ENCODE measurements at places on chromosomes 5 and 9.

GRCh38 chr9:138046641-138047301, 169.2 kb downstream of the CACNA1B start:
- no peak for DNase-seq

GRCh38 chr5:176178789-176179188, 59.4 kb upstream of the SIMC1 start:
- DNase-seq, result no peak

DNA sequence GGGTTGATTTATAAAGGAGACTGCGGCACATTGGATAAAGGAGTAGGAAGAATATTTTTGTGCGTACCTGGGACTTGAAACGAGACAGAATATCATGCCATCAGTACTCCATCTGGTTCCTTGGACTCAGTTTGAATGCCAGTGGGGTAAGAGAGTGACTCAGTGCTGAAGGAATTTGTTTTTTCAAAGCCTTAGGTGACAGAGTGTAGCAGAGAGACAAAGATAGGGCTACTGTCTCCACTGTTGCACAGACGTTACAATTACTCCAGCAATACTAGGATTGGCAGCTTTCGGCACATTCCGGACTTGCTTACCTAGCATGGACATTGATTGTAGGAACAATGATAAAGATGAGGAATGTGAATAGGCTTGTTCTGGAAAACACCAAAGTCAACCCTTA, 250.7 kb downstream of the KCTD16 start:
- no peak for DNase-seq

- DNase-seq, result no peak
Measured at GRCh38 chr5:168826246-168826725, 247.1 kb upstream of the PANK3 start.

DNA sequence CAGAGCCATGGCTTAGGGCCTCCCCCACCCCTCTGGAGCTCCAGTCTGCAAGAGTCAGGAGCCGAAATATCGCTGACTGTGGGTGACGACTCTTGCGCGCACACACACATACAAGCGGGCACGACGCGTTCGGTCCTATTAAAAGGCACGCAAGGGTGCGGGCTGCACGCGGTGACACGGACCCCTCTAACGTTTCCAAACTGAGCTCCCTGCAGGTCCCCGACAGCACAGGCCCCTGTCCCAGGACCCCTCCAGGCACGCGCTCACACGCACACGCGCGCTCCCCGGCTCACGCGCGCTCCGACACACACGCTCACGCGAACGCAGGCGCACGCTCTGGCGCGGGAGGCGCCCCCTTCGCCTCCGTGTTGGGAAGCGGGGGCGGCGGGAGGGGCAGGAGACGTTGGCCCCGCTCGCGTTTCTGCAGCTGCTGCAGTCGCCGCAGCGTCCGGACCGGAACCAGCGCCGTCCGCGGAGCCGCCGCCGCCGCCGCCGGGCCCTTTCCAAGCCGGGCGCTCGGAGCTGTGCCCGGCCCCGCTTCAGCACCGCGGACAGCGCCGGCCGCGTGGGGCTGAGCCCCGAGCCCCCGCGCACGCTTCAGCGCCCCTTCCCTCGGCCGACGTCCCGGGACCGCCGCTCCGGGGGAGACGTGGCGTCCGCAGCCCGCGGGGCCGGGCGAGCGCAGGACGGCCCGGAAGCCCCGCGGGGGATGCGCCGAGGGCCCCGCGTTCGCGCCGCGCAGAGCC, at the start of gene GRIN1:
GRIN1 (plus strand) TSS at position 433 of the 746 bp plus-strand sequence. CDS start 333 bp downstream, outside the sequence.
- DNase-seq, result peak; percentile 79

GRCh38 chr9:26604076-26604662, 288.4 kb downstream of the CAAP1 start:
- no peak for DNase-seq

DNA sequence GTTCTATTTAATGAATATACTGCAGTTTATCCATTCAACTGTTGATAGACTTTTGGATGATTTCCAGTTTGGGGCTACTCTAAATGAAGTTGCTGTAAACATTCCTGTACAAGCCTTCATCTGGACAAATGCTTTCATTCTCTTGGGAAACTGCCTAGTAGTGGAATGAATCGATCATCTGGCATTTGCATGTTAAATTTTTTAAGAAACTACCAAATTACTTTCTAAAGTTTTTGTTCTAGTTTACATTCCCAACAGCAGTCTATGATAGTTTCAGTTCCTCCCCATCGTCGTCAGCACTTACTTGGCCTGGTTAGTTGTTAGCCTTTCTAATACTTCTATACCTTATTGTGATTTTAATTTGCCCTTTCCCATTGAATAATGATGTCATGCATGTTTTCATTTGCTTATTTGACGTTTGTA, 306.3 kb downstream of the FER start:
- DNase-seq, result no peak

DNA sequence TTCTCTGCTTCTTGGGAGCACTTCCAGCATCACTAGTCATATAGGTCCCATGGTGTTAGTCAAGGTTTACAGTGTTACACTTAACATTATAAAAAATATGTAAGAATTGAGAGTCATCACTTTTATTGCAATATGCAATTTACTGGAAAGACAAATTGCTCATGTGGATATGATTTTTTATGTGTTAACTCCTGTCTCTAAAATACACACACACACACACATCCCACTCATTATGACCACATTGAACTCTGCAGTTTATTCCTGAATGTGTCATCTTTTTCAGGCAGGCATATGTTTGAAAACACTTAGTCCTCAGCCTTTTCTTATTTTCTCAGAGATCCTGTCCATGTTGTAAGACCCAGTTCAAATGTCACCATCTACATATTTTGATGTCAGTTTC, 148.5 kb upstream of the MRPS30 start:
- DNase-seq, result no peak

DNA sequence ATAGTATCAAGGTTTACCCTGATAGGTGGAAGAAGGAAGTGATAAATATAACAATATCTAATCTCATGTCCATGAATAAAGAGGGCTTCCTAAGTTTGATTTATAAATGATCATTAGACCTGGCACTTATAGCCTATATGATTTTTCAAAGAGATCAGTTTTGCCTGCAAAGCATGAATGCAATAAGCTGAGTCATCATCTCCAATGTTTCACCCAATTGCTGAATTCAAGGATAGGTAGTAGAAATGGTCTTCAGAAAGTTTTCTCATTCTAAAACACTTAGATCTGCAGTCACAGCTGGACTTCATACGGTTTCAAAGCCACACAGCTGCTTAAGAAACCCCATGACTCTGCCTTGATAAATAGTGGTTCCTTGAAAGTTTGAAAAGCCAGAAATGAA, 1722.8 kb downstream of the MAT2B start:
- DNase-seq, result no peak

- no peak for DNase-seq
Measured at GRCh38 chr9:19371942-19372341, 8.1 kb downstream of the RPS6 start.

- no peak for DNase-seq
Measured at GRCh38 chr9:4674783-4675182, 4.6 kb upstream of the CDC37L1 start.

DNA sequence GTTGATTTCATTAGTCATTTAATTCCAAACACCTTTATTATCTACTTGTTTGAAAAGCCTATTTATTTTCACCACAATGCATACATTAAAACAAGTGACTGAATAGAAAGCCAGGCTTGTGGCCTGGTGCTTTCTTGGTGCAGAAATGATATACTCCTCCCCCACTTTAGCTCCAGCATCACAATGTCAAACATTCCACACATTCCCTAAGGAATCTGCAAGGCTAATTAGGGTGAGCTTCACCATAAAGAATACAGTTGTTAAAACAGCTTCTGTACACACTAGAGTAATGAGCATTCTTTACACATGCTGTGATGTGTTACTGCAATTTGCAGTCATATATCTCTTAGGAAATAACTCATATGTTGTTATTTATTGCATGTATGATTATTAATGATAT, 705.7 kb downstream of the CETN3 start:
- no peak for DNase-seq

GRCh38 chr9:7439355-7439995, 360.1 kb downstream of the DMAC1 start:
- DNase-seq, result no peak

GRCh38 chr9:75995066-75995465, 104.6 kb downstream of the PCSK5 start:
- no peak for DNase-seq

DNA sequence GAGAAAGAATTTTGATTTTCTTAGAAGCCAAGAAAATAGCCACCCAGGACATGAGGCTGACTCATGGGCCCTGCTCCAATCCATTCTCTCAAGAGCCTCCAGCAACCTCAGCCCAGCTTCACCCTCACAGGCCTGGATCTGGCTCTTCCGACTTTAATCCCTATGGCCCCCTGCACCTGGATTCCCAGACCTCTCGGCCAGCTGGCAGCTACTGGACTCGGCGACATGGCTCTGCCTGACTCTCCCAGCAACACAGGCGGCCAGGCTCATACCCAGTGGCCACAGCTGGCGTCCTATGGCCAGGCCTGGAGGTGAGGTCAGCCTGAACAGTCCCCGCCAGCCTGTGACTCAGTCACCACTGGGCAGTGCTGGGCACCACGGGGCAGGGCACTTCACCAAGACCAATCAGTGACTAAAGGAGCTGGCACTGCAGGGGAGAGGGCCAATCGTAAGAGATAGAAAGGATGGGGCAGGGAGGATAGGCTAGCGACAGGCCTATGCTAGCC, 6.2 kb upstream of the PDLIM4 start:
- peak; percentile 63 for DNase-seq

- no peak for DNase-seq
Measured at GRCh38 chr9:129285382-129285781, 107.3 kb upstream of the IER5L start.

GRCh38 chr9:107484117-107484723, 5.3 kb downstream of the KLF4 start:
- no peak for DNase-seq

- no peak for DNase-seq
Measured at GRCh38 chr9:112863746-112864145, 26.9 kb downstream of the SLC46A2 start.

DNA sequence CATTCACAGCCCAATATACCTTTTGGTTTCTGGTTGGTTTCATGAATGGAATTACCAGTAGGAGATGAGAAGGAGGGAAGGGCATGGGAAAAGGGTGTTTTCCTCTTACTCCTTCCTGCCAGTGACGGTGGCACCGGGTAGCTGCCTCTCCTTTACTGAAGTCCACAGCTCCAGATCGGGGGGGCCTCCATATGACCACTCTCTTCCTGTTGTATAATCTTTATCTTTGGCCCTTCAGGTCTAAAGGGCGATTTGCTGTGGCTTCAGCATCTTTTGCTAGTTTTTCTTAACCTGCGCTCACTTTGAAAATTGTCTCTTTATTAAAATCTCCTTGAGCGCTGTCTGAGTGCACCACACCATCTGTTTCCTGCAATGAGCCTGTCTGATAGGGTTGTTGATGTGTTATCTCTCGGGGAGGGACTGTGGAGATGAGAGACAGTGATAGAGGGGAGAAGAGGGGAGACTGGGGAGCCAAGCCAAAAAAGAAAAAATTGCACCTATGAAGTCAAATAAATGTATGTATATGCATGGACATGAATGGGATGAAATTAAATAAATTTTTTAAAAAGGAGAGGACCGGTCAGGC, 449.3 kb upstream of the KLF4 start:
- no peak for DNase-seq

GRCh38 chr5:138463419-138464007, 1.8 kb upstream of the EGR1 start:
- DNase-seq, result no peak

GRCh38 chr5:180784497-180785097, 18.0 kb downstream of the MGAT1 start:
- DNase-seq, result peak; percentile 72

GRCh38 chr5:96197347-96197746, 235.7 kb upstream of the ELL2 start:
- DNase-seq, result no peak

GRCh38 chr5:108061941-108062340, 320.0 kb downstream of the FBXL17 start:
- no peak for DNase-seq

- DNase-seq, result no peak
Measured at GRCh38 chr5:164244-164643, 27.1 kb upstream of the LRRC14B start.

- peak; percentile 92 for DNase-seq
Measured at GRCh38 chr9:129413537-129414376, 207.1 kb downstream of the C9orf50 start.

DNA sequence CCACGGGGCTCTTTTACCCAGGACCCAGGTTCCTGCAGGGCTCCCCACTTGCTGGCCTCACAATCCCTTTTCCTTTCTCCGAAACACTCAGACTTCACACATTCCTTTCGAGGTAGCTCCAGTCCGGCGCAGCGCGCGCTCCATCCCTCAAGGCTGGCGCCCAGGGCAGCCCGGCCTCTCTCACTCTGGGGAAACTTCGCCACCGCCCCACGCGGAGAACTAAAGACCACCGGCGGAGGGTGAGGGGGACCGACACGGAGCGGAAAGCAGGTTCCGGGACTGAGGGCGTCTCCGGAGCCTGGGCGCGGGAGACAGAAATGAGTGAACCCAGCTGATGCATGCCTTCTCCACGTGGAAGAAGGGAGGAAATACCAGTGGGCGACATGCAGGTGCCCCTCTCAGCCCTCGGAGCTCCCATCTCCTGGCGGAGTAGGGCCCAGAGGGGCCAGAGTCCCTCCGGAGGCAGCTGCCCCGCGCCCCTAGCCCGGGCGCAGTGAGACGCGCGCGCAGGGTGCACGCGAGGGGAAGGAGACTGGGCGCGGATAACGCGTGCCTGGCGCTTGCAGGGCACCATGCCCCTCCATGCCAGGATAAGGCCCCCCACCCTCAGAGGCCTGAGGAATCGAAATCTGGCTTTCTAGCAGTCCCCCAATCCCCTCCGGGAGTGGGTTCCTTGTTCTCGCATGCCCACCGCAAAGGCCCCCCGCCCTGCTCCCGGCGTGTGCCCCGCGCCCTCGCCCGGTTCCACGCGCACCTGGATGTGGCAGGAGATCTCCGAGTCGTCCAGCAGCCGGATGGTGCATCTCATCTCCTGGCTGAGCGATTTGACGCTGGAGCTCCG, 650 bp downstream of the FRMD3 start:
- DNase-seq, result no peak

DNA sequence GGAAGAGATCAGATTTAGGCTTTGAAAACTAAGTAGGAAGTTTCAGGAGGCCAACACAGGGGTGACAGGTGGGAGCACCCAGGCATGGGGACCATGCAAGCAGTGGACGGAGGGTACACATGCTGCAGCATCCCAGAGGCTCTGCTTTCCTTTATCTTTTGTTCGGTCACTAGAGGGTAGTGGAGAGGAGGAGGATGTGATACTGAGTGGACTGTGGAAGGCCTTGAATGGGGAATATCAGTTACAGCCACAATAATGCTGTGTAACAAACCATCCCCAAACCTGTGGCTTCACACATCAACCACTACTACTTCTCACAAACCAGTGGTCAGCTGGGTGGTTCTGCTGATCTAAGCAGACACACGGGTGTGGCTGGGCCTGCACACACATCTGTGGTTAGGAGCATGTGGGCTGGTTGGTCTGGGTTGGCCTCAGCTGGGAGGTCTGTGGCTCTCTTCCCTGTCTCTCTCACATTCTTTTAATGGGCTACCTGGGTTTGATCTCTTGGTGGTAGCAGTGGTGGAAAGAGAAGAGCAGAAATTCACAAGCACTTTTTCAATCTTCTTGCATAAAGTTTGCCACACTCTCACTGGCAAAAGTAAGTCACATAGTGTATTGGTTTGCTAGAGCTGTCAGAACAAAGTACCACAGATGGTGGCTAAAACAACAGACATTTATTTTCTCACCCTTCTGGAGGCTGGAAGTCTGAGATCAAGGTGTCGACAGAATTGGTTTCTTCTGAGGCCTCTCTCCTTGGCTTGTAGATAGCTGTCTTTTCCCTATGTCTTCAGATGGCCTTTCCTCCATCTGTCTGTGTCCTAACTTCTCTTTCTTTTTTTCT, 238.7 kb downstream of the AGTPBP1 start:
- no peak for DNase-seq

GRCh38 chr5:160385496-160385895, 14.4 kb downstream of the FAM200C start:
- no peak for DNase-seq

All from caudate nucleus (tissue), 63 donors.